ENCODE measurements at places on chromosomes 2 and 18. TPM values are rescaled to one million over a fixed set of nuclear protein-coding genes. Genes with fewer than 3 reads are reported as not detected.

- H3K27me3 ChIP-seq = no peaks in the 10 kb centered on the region
- no peak overlapping the region for H3K27ac ChIP-seq
- no peaks in the 10 kb centered on the region for H3K4me1 ChIP-seq
- H3K36me3 ChIP-seq = no peaks in the 10 kb centered on the region
These were observed 66.5 kb downstream of the RHBDD1 start for GRCh38 chr2:226902041-226902966.

GRCh38 chr2:235745597-235745996, 251.8 kb downstream of the AGAP1 start:
- no peaks in the 10 kb centered on the region for H3K36me3 ChIP-seq
- H3K4me3 ChIP-seq = no peak overlapping the region
- no peaks in the 10 kb centered on the region for H3K27me3 ChIP-seq
- no peak for DNase-seq
- no peak overlapping the region for H3K27ac ChIP-seq

Gene DLGAP1
- total RNA-seq = 3.2 TPM

DNA sequence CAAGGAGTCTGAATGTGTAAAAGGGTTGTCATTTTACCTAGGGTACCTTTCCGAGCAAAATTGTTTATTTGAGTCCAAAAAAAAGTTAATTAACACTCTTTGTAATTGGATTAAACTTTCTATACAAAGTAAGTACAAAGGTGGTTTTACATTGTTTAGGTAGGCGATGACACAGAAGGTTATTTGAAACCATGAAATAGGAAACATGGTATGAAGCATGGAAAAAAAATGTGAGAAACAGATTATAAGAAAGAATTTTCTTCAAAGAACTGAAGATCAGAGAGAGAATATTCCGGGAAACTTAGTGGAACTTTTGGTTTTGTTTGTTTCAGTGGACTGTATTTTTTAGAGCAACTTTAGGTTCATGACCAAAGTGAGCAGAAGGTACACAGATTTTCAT, 32.7 kb downstream of the CARF start:
- no peak overlapping the region for H3K27ac ChIP-seq
- no peak for DNase-seq
- H3K4me3 ChIP-seq = no peak overlapping the region
- H3K4me1 ChIP-seq = no peaks in the 10 kb centered on the region
- H3K36me3 ChIP-seq = no peaks in the 10 kb centered on the region
- no peaks in the 10 kb centered on the region for H3K27me3 ChIP-seq

DNA sequence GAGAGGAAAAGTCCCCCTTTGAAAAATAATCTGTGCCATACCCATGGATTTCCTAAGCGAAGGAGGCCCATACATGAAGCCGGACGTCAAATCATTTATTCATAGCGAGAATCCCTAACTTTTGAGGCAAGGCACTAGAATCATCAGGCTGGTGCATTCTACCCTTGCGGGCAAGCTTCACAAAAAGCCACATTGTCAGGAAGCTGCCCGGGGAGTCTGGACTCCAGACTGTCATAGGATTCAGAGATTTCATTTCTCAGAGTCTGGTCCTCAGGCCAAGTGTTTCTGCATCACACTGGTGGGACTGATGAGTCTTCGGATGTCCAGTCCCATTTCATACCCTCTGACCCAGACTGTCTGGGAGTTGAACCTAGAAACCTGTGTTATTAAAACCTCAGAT, 8.9 kb downstream of the SLC9A4 start:
- no peaks in the 10 kb centered on the region for H3K36me3 ChIP-seq
- H3K4me1 ChIP-seq = peaks cover 4% of the 10 kb centered on the region
- no peak overlapping the region for H3K27ac ChIP-seq

GRCh38 chr18:79531386-79531785, 135.7 kb downstream of the NFATC1 start:
- H3K27me3 ChIP-seq = no peaks in the 10 kb centered on the region
- no peak overlapping the region for H3K4me3 ChIP-seq
- no peak overlapping the region for H3K27ac ChIP-seq
- peaks cover 1% of the 10 kb centered on the region for H3K4me1 ChIP-seq
- H3K36me3 ChIP-seq = no peaks in the 10 kb centered on the region
- DNase-seq = no peak

- H3K36me3 ChIP-seq = no peaks in the 10 kb centered on the region
- no peak for DNase-seq
- H3K4me3 ChIP-seq = no peak overlapping the region
These were observed 128.5 kb downstream of the RAPGEF4 start for GRCh38 chr2:172864182-172864581.

- H3K36me3 ChIP-seq = no peaks in the 10 kb centered on the region
- DNase-seq = no peak
These were observed 174.1 kb downstream of the CDH7 start for GRCh38 chr18:65924904-65925303.

Gene IKZF2
- total RNA-seq = 29.2 TPM

All from vagina (tissue), 2 donors.